ENCODE measurements at places on chromosomes 5 and 9.

DNA sequence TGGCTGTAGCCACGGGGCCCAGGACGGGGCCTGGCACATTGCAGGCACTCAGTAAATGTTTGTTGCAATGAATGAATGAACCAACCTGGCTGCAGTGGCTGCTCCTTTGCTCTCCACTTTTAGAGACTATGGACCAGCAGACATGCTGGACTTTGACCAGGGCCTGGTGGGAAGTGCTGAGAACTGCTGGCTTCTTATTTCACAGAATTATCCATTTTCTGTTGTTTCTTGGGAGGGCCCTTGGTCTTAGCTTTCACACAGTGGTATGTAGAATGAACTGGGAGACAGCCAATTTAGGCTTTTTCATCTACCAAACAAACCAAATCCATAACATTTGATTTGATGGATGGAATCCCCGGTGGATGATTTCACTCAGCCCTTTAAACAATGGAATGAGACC is 78.0 kb upstream of the LHFPL2 start:
- no peak for DNase-seq

GRCh38 chr5:171592076-171592475 is 172.6 kb downstream of the FGF18 start:
- no peak for DNase-seq

- no peak for DNase-seq
These were observed 136.4 kb downstream of the FSTL4 start for GRCh38 chr5:133475986-133476385.

DNA sequence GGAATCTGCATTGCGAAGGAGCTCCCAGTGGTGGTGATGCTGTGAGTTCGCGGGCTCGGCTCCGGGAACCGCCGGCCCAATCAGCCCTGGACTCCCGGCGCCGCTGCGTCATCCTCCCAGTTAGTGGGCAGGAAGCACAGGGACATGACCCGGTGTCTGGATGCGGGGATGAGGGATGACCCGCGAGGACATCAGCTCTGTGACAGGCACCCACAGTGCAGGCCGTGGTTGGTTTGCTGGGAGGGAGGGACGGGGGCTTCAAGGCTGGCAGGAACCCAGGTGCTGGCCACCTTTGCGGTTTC is 996 bp downstream of the NXNL2 start:
- DNase-seq: no peak

- no peak for DNase-seq
These were observed 59.6 kb upstream of the ADAMTS19 start for GRCh38 chr5:129400395-129400983.

Measured in DMS153 (cell line).